Left ventricle myocardium superior (tissue), 1 donor: ENCODE measurements at places on chromosomes 3 and 15. TPM values are rescaled to one million over a fixed set of nuclear protein-coding genes. Genes with fewer than 3 reads are reported as not detected.

DNA sequence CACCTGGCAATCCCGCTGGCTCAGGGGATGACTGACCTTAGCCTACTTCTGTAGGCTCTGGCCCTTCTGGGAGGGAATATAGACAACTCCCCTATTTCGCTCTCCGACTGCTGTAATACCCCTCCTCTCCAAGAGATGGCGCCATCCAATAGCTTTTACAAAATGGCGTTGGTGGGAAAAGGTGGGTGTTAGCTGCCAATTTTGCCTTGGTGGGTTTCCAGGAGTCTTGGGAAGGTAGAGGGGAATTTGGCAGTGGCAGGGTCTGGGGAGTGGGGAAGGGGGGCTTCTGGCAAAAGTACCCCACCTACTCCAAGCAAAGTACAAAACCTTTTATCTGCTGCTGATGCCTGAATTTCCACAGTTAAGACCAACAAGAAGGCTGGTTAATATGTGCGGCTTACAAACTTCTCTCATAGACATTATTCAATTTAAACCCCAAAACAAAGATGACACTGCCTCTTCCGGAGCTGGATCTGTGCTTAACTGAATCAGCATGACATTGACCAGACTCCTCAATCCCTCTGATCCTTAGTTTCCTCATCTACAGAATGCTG is 62.1 kb downstream of the RASGRF1 start:
- no peak for DNase-seq

DNA sequence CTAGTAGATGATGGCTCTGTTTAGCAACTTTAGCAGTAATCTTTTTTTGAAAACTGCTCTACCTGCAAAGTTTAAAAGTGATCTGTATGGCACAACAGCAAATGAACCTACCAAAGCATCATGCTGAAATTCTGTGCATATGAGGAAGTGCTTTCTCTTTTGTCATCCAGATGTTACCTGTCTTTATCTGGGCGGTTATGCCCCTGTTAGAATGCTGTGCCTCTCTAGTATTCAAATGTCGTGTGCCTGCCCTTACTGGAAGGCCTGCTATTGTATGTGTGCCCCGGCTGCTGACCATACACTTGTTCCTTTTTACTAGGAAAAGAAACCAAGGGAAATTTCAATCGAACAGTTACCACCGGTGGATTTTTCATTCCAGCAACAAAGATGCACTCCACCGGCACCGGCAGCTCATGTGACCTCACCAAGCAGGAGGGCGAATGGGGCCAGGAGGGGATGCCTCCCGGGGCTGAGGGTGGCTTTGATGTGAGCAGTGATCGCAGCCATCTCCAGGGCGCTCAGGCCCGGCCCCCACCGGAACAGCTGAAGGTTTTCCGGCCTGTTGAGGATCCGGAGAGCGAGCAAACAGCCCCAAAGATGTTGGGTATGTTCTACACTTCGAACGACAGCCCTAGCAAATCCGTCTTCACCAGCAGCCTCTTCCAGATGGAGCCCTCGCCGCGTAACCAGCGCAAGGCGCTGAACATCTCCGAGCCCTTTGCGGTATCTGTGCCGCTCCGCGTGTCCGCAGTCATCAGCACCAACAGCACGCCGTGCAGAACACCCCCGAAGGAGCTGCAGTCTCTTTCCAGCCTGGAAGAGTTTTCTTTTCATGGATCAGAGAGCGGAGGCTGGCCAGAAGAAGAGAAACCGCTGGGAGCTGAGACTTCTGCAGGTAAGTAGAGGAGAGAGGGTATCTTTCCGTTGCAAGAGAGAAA is 61.6 kb downstream of the TMEM39A start:
- DNase-seq = no peak

TMC3 gene
- not detected for total RNA-seq

DNA sequence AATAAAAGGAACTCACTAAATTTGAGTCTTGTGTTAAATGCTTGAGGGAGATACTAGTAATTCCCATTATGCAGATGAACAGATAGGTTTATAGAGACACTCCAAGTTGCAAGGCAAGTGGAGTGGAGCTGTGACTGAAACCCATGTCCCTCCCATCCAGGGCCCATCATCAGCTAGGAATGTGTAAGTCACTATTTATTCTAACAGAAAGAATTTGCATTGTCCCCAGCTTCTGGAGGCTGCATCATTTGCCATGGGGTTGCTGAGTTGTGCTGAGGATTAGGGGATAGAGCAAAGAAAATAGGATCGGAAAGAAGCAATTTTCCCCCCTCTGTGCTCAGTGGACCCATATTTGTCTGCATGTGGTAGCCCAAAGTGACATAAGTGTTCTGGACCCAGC is 197.4 kb upstream of the RGMA start:
- no peak for DNase-seq

DNA sequence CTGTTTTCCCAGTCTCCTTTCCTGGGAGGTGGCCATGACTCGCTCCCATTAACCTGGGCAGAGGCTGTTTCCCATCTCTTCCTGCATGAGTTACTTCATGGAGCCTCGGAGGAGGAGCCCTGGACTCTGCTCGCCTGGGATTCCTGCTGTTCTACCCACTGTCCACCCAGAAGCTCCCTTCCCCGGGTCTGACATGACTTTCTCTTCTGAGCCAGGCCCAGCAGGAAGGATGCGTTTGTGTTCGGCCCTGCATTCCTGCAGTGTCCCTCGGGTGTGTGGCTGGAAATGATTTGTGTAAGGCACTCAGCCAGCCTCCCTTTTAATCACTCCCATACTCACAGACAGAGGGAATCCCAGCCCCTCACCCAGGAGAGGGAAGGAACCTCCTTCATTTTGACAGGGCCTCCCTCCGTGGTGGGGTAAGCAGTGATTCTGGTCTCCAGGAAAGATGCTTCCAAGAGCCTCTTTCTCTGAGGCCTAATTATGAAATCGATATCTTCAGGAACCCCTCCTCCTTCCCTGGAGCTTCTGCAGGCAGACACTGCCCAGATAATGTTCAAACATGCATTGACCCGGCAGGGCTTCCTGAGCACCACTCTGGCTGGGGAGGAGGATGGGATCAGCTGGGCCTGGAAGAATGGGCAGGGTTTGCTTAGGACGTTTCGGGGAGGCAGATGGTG is 41.6 kb upstream of the DLG1 start:
- no peak for DNase-seq

- no peak for DNase-seq
Observed at GRCh38 chr3:103730744-103731143, 1295.9 kb downstream of the ZPLD1 start.

- no peak for DNase-seq
Observed at GRCh38 chr15:56883088-56883487, 35.4 kb upstream of the TCF12 start.

DNA sequence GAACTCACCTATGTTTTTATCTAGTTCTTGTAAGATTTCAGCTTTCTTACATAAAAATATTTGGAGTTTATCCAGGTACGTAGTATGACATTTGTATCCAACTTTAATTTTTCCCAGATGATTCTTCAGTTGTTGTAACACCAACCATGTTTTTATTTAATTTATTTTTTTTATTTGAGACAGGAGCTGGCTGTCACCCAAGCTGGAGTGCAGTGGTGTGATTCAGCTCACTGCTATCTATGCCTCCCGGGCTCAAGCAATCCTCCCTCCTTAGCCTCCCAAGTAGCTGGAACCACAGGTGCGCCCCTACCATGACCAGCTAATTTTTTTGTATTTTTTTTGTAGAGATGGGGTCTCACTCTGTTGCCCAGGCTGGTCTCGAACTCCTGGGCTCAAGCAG is 6.6 kb downstream of the XYLB start:
- no peak for DNase-seq

GRCh38 chr15:62287066-62287857 is 122.2 kb upstream of the C2CD4B start:
- DNase-seq = no peak

DNA sequence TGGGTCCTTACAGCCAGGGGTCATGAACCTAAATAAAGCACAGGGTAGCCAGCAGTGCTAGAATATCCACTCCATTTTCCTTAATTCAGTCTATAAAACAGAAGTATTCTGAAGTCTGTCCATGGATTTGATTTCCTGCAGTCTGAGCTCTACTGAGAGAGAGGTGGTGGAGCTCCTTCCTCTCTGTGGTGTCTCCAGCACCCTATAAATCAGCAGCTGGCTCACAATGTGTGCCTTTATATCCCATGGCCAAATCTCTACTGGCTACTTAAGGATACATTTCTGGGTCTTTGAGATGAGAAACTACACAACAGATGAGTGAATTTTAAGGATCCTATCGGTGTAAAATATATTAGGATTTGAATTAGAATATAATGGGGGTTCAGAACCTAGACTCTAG is 339.9 kb upstream of the RBMS3 start:
- DNase-seq = no peak

NUTM1 gene
- total RNA-seq = not detected

- DNase-seq = no peak
Observed at GRCh38 chr3:71127052-71127831, 456.3 kb downstream of the FOXP1 start.

GRCh38 chr3:18766974-18767373 is 341.8 kb upstream of the SATB1 start:
- no peak for DNase-seq

- no peak for DNase-seq
Observed at GRCh38 chr3:107063351-107063750, 313.9 kb upstream of the CCDC54 start.

DNA sequence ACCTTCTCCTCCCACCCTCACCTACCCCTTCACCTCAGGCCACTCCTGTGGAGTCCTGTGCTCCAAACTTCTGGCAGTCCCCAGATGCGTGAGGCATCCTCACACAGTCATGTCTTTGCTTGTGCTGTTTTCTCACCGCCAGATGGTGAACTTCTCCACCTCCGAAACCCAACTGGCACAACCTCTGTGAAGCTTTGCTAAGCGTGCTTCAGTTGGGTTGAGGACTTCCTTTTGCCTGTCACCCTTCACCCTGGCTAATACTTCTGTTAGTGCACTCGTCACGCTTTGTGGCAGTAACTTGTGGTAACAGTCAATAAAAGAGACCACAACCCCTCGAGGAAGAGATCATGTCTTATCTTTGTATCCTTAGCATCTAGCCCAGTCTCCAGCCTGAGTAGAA is 42.0 kb upstream of the SKOR1 start:
- DNase-seq = no peak

DPPA2 gene
- not detected for total RNA-seq

- no peak for DNase-seq
Observed at GRCh38 chr15:95989392-95989791, 341.1 kb upstream of the NR2F2 start.

DNA sequence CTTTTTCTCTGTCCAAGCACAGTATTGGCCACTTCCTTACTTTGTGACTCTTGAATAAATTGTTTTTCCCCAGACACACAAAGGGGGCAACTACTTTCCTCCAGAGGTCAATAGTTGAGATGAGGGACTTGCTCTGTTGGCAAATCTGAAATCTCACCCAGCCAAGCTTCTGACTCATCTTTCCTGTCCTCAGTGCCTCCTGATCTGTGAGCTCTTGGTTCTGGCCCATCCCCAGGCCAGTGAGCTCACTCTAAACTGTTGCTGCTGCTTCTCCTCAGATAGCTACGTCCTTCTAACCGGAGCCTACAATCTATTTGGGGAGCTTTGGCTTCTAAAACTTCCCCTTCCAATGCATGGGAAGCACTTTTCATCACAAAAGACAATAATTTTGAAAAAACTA is 50.0 kb upstream of the NMD3 start:
- DNase-seq = peak; percentile 66

IGDCC3 gene
- 0.10 TPM for total RNA-seq

DNA sequence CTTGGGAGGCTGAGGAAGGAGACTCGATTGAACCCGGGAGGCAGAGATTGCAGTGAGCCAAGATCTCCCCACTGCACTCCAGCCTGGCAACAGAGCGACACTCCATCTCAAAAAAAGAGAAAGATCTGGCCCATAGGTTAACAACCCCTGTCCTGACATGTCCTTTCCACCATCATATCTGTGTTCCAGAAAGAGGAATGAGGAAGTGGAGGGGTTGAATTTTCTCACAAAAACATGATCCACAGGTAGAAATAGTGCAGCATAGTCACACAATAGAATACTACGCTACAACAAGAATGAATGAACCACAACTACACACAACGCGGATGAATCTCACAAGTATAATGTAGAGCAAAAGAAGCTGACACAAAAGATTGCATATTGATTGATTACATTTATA is 4.7 kb upstream of the SLC51B start:
- DNase-seq = no peak

ATG3 gene
- 39.0 TPM for total RNA-seq

- no peak for DNase-seq
Observed at GRCh38 chr3:98778383-98778782, 15.2 kb downstream of the ST3GAL6 start.

DNA sequence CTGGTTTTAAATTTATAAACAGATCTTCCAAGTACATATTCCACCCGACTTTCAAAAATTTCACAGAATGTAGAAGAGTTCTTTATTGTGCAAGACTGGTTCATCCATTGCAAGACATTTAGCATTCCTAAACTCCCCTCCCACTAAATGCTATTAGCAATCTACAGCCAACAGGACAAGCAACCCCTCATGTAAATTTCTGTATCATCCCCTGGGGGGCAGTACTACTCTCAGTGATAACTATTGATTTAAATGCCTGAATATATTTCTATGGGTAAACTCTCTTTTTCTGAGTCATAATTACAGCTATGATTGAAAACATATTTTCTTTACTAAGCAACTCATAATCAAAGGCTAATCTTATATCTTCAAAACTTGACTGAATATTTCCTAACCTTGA is 10.7 kb upstream of the SLC15A2 start:
- no peak for DNase-seq
